ENCODE measurements at places on chromosomes 6 and 20.

DNA sequence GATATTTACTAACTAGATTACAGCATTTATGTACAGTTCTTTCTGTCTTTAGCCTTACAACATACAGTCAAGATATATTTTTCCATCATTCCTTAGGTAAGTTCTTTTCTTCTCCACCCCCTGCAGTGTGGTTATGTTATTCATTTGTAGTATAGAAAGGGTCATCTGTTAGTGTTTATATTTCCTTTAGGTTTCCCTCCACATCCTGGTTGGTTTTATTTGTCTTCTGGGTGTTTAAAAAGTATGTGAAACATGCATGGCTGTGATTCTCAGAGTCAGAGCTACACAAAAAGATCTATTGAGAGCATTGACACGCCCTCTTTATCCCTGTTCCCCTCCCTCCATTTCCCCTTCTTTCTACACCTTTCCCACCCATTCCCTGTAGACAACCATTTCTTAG is 20.1 kb downstream of the DHX35 start:
- DNase-seq = no peak

DNA sequence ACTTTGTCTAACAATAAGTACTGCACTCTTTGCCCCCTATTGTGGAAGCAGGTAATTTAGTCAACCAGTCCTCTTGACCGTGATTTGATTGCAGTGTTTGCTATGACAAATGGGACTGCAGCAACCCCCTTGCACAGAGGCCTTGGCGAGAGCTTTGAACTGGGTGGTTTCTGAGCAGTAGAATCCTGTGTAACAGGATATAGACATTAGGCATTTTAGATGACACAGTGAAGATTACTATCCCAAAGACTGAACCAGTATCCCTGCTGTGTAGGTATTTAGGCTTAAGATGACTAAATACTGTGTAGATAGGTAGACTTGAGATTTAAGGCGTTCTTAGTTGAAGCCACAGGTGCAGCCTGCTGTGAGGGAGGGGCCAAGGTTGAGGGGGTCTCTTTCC is 9.9 kb downstream of the DNMT3B start:
- DNase-seq = no peak

DNA sequence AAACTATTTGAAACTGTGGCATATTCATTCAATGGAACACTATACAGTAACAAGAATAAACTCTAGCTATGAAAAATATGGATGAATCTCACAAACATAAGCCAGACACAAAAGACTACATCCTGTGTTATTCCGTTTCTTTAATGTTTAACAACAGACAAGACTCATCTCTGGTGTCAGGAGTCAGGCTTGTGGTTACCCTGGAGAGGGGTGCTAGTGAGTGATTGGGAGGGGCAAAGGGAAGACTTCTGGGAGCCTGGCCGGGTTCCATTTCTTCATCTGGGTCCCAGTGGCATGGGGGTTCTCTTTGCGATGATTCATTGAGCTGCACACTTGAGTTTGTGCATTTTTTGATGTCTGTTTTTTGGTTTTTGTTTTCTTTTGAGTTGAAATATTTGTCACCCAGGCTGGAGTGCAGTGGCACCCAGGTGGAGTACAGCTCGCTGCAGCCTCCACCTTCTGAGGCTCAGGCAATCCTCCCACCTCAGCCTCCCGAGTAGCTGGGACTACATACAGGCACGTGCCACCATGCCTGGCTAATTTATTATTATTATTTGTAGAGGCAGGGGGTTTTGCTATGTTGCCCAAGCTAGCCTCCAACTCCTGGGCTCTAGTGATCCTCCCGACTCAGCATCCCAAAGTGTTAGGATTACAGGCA is 21.2 kb upstream of the TTPAL start:
- DNase-seq = no peak

GRCh38 chr20:45866454-45866853 is 9.0 kb downstream of the ZSWIM3 start:
- DNase-seq = no peak

- no peak for DNase-seq
Observed at GRCh38 chr6:7062451-7063162, 45.2 kb upstream of the RREB1 start.

- DNase-seq = no peak
Observed at GRCh38 chr20:3674447-3674846, 7.4 kb downstream of the ADAM33 start.

DNA sequence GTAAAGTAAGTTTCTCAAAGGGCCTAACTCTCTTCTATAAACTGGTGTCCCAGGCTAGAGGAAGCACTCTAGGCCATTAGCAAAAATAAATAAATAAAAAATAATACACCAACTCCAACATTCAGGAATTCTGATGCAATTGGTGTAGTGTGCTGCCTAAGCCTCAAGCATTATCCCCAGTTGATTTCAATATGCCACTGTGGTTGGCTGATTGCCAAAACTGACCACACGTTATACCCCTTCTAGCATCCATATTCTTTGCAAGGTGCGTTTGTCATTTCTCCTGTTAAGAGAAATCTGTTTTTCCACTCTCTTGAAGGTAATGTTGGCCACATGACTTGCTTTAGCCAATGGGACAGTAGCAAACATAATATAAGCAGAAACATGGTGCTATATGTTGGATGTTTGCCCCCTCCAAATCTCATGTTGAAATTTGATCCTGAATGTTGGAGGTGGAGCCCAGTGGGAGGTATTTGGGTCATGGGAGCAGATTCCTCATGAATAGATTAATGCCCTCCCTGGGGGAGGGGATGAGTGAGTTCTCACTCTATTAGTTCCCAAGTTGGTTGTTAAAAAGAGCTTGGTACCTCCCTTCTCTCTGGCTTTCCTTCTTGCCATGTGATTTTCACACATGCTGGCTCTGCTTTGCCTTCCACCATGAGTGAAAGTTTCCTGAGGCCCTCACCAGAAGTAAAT is 71.9 kb upstream of the PLCB4 start:
- no peak for DNase-seq

DNA sequence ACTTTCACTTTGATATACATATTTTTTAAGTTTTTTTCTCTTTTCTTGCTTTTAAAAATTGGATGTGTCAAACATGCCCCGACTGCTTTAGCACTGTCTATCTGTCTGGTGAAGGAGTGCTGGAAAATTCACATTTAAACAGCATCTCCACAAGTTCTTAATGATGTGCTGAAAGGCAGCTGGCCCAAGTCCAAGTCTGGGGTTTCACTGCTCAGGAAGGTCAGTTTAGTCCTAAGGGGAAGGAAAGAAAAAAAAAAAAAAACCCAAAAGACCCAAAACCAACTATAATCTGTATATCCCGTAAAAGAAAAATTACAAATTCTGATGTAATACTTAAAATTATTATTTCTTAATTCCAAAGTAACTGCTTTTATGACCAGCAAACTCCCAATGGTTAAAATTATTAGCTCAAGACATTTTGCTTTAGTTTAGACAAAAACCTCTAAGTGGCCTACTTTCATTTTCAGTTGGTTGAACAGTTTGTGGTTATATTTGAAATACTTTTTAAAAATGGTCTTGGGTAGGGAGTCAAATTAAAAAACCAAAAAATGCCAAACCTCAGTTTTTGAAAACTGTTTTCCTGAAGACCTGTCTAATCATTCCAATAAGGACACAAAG is 79.5 kb upstream of the PREP start:
- DNase-seq = no peak

DNA sequence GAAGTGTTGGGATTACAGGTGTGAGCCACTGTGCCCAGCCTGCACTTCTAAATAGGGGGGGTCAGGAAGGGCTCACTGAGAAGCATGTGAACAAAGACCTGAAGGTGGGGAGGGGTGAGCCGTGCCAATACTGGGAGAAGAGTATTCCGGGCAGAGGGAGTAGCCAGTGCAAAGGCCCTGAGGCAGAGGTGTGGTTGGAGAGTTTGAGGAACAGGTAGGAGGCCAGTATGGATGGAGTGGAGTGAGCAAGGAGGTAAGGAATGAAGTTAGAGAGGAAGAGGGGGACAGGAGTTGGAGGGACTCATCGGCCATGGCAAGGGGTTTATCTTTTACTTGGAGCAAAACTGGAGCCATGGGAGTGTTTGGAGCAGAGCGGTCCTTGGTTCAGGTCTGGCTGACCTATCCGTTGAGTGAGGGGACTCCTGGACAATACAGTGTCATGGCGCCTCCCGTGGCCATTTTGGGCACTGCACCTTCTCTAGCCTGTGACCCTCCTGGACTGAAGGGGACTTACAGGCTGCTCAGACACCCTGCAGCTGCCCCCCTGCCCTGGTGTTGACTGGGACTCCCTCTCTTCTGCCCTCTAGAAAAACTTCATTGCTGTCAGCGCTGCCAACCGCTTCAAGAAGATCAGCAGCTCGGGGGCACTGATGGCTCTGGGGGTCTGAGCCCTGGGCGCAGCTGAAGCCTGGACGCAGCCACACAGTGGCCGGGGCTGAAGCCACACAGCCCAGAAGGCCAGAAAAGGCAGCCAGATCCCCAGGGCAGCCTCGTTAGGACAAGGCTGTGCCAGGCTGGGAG is 12.1 kb downstream of the FOXS1 start:
- DNase-seq = peak; percentile 76

GRCh38 chr20:24654425-24654824 is 185.0 kb downstream of the SYNDIG1 start:
- no peak for DNase-seq
